Bone marrow (tissue), 2 donors: ENCODE measurements at places on chromosomes 16 and 17.

GRCh38 chr16:70627696-70628095 lies 18.7 kb upstream of the IL34 start:
- DNase-seq: no peak

- DNase-seq: no peak
Measured at GRCh38 chr17:54408731-54409130, 491.9 kb upstream of the TOM1L1 start.

GRCh38 chr17:45243750-45244149 lies 18.1 kb downstream of the SPATA32 start:
- no peak for DNase-seq

GRCh38 chr17:64972611-64973010 lies 53.3 kb upstream of the LRRC37A3 start:
- no peak for DNase-seq

DNA sequence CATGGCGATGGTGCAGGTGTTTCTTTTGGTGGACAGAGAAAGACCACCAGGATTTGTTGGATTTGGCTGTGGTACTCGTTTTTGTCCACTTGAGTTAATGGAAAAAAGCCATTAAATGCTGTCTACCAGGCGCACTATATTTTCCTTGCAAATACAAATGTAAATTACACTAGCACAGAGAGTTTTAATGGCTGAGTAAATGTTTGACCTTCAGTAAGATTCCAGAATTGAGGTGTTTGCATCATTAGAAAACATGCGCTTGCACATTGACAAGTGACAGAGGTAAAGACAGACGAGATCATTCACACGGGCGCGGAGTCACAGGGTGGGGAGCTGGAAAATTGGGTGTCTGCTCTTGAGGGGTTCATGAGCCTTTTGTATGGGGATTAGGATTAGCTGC lies 53.5 kb upstream of the AKTIP start:
- no peak for DNase-seq

DNA sequence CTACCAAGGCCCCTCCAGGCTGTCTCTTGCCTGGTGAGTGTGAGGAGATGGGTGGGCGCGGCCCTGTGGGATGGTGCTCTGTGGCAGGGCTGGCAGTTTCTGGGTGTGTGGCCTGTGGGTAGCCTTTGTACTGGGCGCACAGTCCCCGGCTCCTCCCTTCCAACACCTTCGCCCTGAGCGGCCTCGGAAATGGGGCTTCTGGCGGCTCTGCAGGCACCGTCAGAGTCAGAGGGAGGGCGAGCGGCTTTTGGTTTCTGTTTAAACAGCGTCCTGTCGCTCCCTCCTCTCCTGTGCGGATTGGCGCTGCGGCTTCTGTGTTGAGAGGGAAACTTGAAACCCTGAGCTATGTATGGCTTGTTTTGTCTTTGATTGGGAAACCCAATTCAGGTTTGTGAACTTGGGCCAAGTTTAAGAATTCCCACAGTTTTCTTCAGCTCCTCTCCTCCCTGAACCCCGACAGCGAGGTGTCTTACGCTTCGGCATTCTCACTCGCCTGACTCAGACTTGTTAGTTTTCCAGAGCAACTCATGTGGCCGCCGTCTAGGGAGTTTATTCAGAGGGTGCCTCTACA lies 8.3 kb upstream of the ZNF750 start:
- no peak for DNase-seq

GRCh38 chr17:73401911-73402310 lies 90.1 kb upstream of the CDC42EP4 start:
- no peak for DNase-seq

DNA sequence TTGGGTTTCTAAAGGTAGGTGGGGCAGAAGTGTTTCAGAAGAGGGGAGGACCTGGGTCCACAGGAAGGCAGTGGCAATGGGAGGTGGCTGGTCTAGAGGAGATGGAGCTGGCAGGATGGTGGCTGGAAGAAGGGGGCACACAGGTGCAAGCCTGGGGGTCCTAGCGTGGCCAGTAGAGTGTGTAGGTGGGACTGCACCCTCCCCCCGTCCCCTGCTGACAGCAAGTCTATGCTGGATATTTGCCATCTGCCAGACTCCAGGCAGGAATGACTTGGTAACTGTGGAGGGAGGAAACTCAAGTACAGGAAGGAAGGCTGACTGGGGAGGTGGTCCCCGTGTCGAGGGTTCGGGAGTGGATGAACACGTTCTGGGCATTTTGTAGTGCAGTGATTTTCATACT lies 8.6 kb downstream of the MED9 start:
- DNase-seq: no peak

DNA sequence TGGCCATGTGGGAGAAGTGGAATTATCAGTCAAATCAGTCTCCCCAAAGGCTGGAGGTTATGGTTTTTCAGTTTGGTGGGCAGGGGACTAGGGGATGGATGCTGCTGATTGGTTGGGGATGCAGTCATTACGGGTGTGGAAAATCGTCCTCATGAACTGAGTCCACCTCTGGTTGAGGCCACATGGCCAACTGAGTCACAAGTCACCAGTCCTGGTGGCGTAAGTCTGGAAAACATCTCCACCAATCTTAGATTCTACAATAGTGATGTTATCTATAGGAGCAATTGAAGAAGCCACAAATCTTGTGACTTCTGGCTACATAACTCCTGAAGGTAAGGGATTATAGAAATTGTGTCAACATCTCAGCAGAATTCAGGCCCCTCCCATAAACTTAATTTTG lies 5.2 kb upstream of the RNF135 start:
- DNase-seq: no peak
